Left renal pelvis (tissue), 4 donors: ENCODE measurements at places on chromosomes 2 and 18. TPM values are rescaled to one million over a fixed set of nuclear protein-coding genes. Genes with fewer than 3 reads are reported as not detected.

Gene RAB31
- polyA plus RNA-seq, result 27.0 TPM

Gene DUSP19
- polyA plus RNA-seq, result 4.0 TPM

Gene CFAP65
- polyA plus RNA-seq, result 0.20 TPM

Gene COL3A1
- polyA plus RNA-seq, result 7,434 TPM

Gene MAP3K2
- polyA plus RNA-seq, result 27.1 TPM

Gene SRD5A2
- polyA plus RNA-seq, result 0.05 TPM

Gene CPO
- polyA plus RNA-seq, result 1.8 TPM

Gene PKDCC
- 338 TPM for polyA plus RNA-seq

Gene DAW1
- polyA plus RNA-seq, result 0.46 TPM

Gene PTPRN
- 0.17 TPM for polyA plus RNA-seq

Gene MOCOS
- polyA plus RNA-seq, result 0.70 TPM

Gene MYCN
- 37.3 TPM for polyA plus RNA-seq

Gene SLC8A1
- polyA plus RNA-seq, result 66.4 TPM

Gene SIX3
- not detected for polyA plus RNA-seq

Gene UGP2
- polyA plus RNA-seq, result 132 TPM

Gene KIAA2012
- 0.17 TPM for polyA plus RNA-seq

Gene ARHGAP25
- 8.1 TPM for polyA plus RNA-seq

Gene CXCR2
- polyA plus RNA-seq, result 0.42 TPM

Gene DQX1
- polyA plus RNA-seq, result 0.34 TPM

Gene HDLBP
- 324 TPM for polyA plus RNA-seq

Gene CDH7
- polyA plus RNA-seq, result 13.5 TPM

Gene UNC80
- polyA plus RNA-seq, result 0.79 TPM

Gene CYS1
- polyA plus RNA-seq, result 99.4 TPM

Gene MYO7B
- 24.5 TPM for polyA plus RNA-seq

Gene IL18R1
- polyA plus RNA-seq, result 0.49 TPM

Gene LAMA1
- 56.5 TPM for polyA plus RNA-seq

Gene NPAS2
- polyA plus RNA-seq, result 14.9 TPM

Gene FEZ2
- polyA plus RNA-seq, result 101 TPM

Gene G6PC2
- not detected for polyA plus RNA-seq

Gene RTP5
- polyA plus RNA-seq, result not detected

Gene SLC39A10
- polyA plus RNA-seq, result 85.4 TPM
